ENCODE measurements at places on chromosomes 12 and 14.

GRCh38 chr12:78321696-78322095, 491.0 kb downstream of the NAV3 start:
- DNase-seq, result no peak

DNA sequence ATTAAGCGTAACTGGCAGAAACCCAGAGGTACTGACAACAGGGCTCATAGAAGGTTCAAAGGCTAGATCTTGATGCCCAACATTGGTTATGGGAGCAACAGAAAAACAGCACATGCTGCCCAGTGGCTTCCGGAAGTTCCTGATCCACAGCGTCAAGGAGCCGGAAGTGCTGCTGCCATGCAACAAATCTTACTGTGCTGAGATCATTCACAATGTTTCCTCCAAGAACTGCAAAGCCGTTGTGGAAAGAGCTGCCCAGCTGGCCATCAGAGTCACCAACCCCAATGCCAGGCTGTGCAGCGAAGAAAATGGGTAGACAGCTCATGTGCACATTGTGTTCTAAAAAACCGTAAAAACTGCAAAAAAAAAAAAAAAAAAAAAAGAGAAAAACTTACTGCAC, 192.3 kb downstream of the MON2 start:
- no peak for DNase-seq

DNA sequence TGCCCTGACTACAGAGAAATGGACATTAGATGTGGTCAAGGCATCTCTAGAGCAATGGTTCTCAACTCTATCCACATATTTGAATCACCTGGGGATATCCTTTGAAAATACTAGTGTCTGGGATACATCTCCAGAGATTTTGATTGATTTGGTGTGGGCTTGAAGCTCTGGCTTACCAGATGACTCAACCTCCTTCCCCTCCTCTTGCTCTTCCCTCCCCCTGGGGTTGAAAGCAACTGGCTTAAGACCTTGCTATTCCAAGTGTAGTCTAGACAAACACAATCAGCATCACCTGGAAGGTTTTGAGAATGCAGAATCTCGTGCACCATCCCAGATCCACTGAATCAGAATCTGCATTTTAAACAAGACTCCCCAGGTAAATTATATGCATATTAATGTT, 183.8 kb downstream of the DAD1 start:
- no peak for DNase-seq

DNA sequence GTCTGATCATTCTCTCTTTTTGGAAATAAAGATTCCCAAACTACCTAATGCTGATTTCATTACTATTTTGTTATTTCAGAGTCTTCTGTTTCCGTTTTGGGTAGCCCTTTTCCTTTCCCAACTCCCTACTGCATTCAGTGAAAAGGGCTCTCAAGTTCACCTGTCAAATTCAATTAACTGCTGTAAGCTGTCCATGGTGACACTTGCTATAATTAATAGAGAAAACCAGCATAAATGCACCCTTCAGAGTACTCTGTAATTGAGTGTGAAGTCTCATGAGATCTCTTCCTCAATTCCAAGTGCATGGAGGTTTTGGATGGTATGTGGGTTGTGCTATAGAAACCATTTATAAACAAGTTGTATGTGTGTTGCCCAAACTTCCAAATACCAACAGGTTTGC, 187.2 kb downstream of the RPL10L start:
- no peak for DNase-seq

- DNase-seq, result no peak
Measured at GRCh38 chr14:104237651-104238423, 99.5 kb downstream of the KIF26A start.

GRCh38 chr12:106804668-106805067, 30.2 kb downstream of the RIC8B start:
- no peak for DNase-seq

DNA sequence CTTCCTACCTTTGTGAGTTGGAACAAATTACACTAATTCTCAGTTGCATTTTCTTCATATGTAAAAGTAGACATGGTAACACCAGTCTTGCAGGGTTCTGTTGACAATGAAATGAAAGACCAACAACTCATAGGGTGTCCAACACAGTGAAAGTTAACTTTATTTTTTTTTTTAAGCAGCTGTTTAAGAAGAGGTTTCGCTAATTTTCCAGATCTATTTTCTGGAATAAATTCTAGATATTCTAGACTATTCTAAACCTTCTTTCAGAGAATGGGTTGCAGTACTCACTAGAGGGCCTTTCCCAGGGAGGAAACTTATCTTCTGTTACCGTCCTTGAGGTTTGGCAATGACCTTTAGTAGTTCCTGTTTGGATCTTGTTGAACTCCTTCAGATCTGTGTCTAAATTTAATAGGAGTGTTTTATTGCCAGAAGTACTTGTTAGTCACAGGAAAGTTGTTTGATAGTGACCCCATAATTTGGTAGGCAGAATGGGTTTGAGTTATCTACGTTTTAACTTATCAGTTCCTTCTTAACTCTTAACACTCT, 2.8 kb upstream of the ART4 start:
- DNase-seq, result no peak

GRCh38 chr14:22915886-22916521, 2.9 kb downstream of the RBM23 start:
- DNase-seq, result no peak

DNA sequence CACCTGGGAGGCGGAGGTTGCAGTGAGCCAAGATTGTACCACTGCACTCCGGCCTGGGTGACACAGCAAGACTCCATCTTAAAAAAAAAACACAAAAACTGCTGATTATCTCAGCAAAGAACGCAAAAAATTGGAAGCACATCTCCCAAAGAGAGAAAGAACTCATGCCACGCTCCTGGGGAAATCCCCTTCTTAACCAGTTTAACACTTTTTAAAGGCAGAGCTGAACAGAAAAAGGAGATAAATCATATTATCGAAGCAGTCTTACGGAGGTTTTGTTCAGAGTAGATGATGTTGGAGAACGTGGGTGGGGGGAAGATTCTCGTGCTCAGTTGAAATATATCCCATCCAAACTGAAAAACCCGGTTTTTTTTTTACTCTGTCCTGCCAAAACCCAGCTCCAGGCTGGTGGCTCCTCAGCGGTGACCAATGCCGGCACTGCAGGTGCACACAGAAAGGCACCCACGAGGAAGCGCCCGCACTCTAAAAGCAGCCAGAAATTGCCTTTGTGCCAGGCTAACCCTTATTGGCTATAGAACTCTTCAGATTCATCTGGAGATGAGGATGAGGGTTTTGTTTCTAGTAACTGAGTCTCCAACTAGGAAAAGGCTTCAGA, 100.2 kb upstream of the PARP11 start:
- DNase-seq, result no peak

GRCh38 chr12:100141666-100141997, 1.0 kb downstream of the BLTP3B start:
- no peak for DNase-seq

DNA sequence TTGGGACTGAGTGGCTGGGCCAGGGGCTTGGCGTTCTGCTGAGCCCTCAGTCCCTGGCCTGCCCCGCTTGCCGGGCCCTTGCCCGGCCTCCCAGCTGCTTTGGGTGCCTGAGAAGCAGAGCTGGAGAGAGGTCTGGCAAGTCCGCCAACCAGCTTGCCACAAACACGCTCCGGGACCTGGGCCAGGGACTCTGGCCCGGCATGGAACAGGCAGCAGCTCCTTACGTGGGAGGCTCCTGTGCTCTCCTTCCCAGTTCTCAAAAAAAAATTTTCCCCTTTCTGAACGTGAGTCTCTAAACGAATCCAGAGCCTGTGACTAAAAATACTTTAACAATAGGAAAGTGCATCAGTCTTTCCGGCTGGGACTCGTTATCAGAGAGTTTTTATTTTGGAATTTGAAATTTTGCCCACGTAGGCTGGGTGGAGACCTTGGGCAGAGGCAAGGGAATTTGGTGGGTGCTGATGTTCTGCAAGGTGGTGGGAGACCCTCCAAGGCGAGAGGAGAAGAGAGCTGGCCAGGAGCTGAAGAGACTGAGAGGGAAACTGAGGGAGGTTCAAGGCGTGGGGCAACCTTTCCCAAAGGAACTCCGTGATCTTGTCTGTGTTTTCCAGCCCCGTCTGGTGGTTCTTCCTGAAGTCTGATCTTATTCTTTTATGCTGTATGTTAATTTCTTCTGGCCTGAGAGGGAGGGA, 6.8 kb upstream of the NR4A1 start:
- DNase-seq, result no peak

DNA sequence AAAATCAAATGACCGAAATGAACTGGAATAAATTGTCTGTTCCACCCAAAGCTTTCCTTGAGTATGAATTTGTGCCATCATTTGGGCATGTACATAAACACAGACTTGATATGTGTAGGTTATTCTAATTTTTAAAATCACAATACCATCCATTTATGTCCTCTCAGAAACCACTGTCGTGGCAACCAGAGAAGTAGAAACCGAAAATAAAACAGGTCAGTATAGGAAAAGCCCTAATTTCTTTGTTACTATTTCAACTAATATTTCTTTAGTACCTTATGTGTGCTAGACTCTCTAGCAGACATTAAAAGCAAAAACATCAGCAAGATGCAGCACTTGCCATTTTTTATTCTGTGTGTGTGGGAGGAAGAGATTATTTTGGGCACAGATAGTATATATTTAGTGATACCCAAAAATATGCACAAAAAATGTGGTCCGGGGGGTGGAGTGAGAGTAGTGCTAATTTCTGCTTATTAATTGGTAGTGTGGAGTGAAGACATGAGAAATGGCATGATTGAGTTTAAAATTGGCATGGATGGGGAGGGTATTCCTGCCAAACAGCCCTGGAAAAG, 130.8 kb upstream of the CNTN1 start:
- DNase-seq, result no peak

DNA sequence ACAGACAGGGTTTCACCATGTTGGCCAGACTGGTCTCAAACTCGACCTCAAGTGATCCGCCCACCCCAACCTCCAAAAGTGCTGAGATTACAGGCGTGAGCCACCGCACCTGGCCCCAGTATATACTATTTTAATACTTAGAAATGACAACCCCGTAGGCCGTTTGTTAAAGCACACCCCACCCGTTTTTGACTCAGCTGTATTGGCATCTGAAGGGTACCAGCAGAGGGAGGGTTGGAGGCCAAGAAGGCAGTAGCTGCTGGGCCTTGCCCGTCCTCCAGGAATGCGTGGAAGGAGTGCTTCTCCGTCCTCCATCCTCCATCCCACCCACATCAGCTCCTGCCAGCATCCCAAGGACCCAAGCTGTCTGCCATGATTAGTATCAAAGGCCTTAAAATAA, 6.3 kb upstream of the NIN start:
- no peak for DNase-seq

DNA sequence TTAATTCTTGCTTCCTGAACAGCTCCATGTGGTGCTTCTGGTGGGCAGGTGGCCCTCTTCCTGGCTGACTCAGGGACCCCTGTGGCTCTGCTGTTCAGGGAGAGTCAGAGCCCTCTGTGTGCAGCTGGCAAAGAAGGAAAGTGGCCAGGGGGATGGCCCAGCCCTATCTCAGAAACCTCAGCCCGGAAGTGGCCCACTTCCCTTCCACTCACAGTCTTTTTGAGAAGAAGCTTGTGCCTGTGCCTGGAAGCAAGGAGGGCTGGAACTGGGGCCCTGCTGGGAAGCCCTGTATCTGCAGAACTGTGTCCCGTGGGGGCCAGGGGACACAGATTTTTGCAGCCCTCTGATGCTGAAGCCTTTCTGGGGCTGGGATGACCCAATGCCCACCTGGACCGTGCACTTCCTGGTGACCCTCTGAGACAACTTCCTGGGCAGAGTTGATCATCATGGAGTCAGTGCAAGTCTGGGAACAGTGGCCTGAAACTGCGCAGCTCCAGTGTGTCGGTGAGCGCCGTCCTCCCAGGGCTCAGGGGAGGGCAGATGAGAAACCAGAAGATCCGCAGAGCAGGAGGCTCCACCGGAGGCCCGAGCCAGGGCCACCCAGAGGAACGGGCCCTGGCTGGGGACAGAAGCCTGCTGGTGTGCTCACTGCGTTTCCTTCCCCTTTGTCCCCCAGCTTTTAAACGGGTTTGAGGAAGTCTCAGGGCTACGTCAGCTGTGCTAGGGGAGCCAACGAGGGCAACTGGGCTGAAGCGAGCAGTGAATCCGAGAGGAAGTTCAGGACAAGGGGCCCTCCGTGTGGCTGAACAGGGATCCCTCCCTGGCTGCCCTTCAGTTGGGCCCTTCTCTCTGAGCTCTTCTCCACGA, 217.4 kb upstream of the RTL1 start:
- no peak for DNase-seq

DNA sequence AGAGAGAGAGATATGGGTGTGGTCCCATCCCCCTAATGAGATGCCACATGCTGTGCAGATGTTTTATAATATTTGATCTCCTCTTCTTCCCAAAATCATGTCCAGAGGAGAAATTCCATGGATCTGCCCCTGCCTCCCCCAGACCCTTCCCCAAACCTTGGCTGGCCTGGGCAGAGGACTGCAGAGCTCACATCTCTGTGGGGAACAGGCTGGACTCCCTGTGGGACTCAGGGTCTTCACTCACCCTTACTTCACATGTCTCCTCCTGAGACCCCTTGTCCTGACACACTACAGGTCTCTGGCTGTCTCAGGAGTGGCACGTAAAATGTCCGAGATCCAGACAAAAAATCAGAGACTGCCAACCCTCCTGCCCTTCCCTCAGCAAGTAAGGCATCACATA, 76.0 kb upstream of the CAPRIN2 start:
- no peak for DNase-seq

DNA sequence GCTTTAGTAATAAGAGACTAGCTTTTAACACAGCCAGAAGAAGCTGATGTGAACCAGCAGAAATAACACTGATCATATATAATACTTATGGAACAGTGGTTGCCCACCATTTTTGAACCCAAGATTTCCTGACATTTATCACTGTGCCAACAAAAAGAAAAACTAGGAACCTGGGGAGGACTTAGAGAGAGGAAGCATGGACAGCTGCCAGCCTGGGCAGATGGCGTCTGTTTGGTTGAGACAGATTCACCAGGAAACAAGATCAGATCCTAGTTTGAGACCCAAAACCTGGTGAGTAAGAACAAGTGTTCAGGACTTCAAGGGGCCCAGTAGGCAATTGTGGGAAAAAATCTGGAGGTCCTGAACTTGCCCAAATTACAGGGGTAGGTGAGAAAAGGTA, 95.3 kb downstream of the BICD1 start:
- no peak for DNase-seq

GRCh38 chr12:27593266-27593665, 69.3 kb downstream of the PPFIBP1 start:
- no peak for DNase-seq

DNA sequence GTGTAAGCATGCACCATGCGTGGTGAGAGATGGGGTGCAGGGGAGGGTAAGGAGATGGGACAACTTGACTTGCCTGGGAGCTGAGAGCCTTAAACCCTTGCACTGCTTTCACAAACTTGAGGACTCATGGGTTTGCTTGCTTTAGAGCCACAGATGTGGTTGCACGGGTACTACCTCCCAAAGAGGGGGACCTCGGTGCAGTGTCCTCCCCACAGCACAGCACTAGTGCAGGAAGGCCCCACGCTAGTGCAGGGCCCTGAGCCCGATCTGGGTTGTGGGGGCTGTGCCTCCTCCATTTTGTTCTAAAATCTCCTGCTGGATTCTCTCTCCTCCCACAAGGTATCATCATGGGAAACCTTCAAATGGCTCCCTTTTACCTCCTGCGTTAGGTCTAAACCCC, 11.2 kb downstream of the KRT72 start:
- no peak for DNase-seq

DNA sequence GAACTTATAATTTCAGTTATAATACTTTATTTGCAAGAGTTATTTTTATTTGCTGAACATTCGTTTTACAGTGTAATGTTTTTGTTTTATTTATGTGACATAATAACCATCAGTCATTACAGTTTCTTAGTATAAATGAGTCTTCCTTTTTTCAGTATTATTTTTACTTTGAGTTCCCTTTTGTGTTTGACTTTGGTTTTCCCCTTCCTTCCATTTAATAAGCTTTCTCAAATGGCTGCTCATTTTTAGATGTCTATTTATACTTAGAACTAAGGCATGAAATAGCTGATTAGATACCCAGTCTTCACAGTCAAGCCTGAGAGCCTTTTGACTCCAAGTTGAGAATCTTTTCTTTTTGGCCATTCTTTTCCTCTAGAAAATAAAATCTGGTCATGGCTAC, 404.5 kb downstream of the LRFN5 start:
- DNase-seq, result no peak

All from BE2C (cell line).